ENCODE measurements at places on chromosomes 11 and 22. TPM values are rescaled to one million over a fixed set of nuclear protein-coding genes. Genes with fewer than 3 reads are reported as not detected.

Gene TREH
- not detected for total RNA-seq

Gene PLEKHB1
- 8.0 TPM for total RNA-seq

Gene GVQW3
- 11.2 TPM for total RNA-seq

Gene TCIRG1
- 63.4 TPM for total RNA-seq

Gene PRSS23
- 29.4 TPM for total RNA-seq

Gene BCO2
- total RNA-seq = 38.2 TPM

Gene PNPLA3
- 6.1 TPM for total RNA-seq

Gene GDPD4
- not detected for total RNA-seq

Gene OR10A2
- not detected for total RNA-seq

Gene CHRM4
- 0.51 TPM for total RNA-seq

Gene FAM111B
- 6.8 TPM for total RNA-seq

GRCh38 chr22:45462034-45462655 is 40.5 kb upstream of the FBLN1 start:
- no peak overlapping the region for H3K27ac ChIP-seq
- no peak for DNase-seq
- peaks cover 9% of the 10 kb centered on the region for H3K4me1 ChIP-seq
- H3K4me3 ChIP-seq = no peak overlapping the region
- no peaks in the 10 kb centered on the region for H3K27me3 ChIP-seq

- H3K4me3 ChIP-seq = no peak overlapping the region
- no peak for DNase-seq
- H3K27me3 ChIP-seq = no peaks in the 10 kb centered on the region
- H3K36me3 ChIP-seq = peaks cover 5% of the 10 kb centered on the region
Observed at GRCh38 chr11:126147208-126148111, 64.0 kb downstream of the RPUSD4 start.

GRCh38 chr11:10778217-10778970 is 27.3 kb downstream of the CTR9 start:
- no peak for DNase-seq
- H3K27me3 ChIP-seq = no peaks in the 10 kb centered on the region
- H3K36me3 ChIP-seq = peaks cover 31% of the 10 kb centered on the region
- no peaks in the 10 kb centered on the region for H3K4me1 ChIP-seq

GRCh38 chr22:47727641-47728040 is 965.2 kb downstream of the TBC1D22A start:
- no peak overlapping the region for H3K4me3 ChIP-seq
- H3K36me3 ChIP-seq = no peaks in the 10 kb centered on the region
- no peaks in the 10 kb centered on the region for H3K4me1 ChIP-seq
- DNase-seq = no peak
- H3K27me3 ChIP-seq = no peaks in the 10 kb centered on the region
- H3K27ac ChIP-seq = no peak overlapping the region

GRCh38 chr11:67437082-67437808 is at the start of gene PTPRCAP:
Gene PTPRCAP, minus strand, starts transcription at chr11:67437682. Its CDS starts 63 bp downstream, at chr11:67437619.
- no peak for DNase-seq
- H3K4me1 ChIP-seq = peaks cover 3% of the 10 kb centered on the region
- H3K27me3 ChIP-seq = no peaks in the 10 kb centered on the region

DNA sequence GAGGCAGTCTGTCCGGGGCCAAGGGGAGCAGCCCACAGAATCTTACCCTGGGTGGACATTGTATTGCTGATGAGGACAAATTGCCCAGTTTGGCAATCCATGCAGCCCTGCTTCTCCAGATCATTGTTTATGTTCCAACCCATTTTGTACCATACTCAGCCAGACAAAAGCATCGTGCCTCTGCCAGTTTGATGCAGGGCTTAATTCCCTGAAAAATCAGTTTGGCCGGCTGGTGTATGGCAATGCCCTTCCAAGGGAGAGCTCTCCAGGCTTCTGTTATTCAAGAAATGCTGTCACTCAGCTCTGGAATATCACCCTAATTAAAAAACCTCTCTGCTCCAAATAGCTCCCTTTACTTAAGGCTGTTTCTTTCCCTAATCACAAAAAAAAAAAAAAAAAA is 697.7 kb downstream of the TBC1D22A start:
- no peaks in the 10 kb centered on the region for H3K27me3 ChIP-seq
- peaks cover 1% of the 10 kb centered on the region for H3K36me3 ChIP-seq
- DNase-seq = no peak
- no peak overlapping the region for H3K4me3 ChIP-seq

GRCh38 chr22:23713696-23714595 is 23.1 kb downstream of the RGL4 start:
- no peaks in the 10 kb centered on the region for H3K27me3 ChIP-seq
- peaks cover 10% of the 10 kb centered on the region for H3K4me1 ChIP-seq
- peaks cover 29% of the 10 kb centered on the region for H3K36me3 ChIP-seq

DNA sequence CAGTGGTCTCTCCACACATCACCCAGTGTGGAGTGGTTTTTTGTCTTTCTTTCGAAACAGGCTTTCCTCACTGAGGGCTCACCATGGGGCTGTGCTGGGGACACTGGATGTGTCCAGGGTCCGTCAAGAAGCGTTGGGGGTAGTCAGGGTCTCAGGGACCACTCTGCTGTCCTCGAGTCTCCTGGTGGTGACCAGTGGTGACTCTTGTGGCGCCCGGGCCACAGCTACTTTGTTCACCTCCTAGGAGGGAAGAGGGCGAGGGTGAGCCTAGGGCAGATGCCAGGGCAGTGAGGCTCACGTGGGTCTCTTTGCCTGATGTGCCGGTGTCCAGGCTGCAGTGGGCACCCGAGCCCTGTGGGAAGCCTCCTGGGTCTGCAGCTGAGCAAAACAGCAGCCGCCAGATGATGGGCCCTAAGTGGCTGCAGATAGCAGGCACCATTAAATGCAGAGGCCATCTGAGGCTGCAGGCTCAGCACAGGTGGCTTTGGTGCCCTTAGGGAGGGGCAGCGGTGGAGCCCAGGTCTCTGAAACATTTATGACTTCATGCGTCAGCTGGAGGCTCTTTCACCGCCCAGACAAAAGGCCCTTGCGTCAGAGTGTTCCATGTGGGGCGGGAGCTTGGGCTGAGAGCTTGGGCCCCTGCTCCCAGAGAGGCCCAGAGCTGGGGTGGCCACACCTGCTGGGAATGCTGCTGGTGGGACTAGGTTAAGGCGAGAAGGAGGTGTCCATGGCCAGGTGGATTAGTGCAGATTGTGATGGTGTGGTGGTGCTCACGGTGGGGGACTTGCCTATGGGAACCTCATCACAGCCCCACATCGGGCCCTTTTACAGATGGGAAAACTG is 29.5 kb downstream of the KCNQ1 start:
- H3K36me3 ChIP-seq = no peaks in the 10 kb centered on the region
- H3K27me3 ChIP-seq = peaks cover 42% of the 10 kb centered on the region
- DNase-seq = no peak
- H3K4me3 ChIP-seq = no peak overlapping the region
- H3K4me1 ChIP-seq = no peaks in the 10 kb centered on the region

GRCh38 chr11:126034039-126034932 is 28.4 kb downstream of the CDON start:
- H3K27ac ChIP-seq = peak overlapping the region; percentile 28
- peaks cover 15% of the 10 kb centered on the region for H3K4me1 ChIP-seq
- no peaks in the 10 kb centered on the region for H3K27me3 ChIP-seq

DNA sequence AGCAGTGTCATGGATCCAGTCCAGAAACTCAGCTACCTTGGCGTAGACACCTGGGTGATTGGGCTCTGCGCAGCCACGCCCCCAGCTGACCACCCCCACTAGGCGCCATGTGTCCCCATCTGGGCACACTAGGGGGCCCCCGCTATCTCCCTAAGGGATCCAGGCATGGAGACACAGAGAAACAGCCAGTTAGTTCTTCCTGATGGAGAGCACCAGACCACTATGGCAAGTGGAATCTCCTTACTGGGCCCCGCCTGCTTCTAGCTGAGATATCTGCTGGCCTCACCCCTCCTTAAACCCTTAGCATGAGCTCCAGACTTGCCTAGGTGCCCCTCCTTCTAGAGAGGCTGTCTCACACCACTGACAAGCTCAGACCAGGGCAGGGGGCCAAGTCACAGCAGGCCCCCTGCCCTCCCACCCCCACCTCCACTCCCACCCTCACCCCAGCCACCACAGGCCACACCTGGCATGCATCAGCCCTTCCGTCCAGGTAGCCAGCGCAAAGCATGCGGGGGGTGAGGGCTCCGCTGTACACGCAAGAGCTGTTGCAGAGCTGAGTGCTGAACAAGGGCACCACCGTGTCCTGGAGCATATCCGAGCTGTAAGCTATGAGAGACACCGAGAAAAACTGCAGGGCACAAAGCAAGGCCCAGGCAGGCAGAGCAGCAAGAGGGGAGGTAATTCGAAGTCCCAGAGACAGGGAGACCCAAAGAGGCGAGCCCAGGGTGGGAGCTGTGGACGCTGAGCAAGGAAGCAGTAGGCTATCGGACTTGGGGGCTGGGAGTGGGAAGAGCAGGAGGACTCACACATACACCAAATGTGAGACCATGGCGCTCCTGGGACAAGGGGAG is 16.1 kb downstream of the TMPRSS5 start:
- no peak for DNase-seq
- peak overlapping the region; percentile 8 for H3K27ac ChIP-seq
- peaks cover 16% of the 10 kb centered on the region for H3K4me1 ChIP-seq
- H3K27me3 ChIP-seq = no peaks in the 10 kb centered on the region
- H3K4me3 ChIP-seq = no peak overlapping the region

DNA sequence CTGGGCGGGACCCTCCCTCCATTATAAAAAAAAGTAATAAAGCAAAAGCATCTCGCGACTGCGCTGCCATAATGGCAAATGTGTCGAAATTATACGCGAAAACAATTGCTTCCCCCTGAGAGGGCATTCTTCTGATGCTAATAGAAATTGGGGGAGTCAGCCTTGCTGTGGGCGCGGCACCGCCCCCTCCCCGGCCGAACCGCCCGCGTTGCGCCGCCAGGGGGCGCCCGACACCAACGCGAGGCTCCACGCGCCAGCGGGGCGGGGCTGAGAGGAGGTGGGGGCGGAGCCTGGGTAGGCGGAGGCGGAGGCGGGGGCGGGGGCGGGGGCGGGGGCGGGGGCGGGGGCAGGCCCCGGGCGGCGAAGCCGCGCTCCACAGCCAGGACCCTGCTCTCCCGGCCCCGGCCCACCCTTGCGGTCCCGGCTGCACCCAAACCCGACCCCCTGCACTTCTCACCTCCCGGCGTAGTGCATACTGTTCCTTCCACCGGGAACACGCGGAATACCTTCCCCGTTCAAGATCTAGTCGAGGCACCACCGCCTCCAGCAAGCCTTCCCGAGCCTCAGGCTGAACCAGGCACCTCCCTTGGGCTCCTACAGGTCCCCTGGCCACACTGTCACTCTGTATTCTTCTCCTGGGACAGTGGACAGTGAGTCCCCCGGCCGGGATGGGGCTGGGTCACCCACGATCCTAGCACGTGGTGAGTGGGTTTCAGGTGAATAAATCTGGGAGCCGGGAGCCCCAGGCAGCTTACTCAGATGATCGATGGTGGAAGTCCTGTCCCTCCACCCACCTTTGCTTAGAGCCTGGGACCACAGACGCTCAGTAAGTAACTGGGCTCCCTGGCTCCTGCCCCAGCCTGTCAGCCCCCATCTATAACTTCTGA is 15.5 kb upstream of the UPK3A start:
- no peaks in the 10 kb centered on the region for H3K27me3 ChIP-seq
- peak overlapping the region; percentile 87 for H3K4me3 ChIP-seq
- no peaks in the 10 kb centered on the region for H3K36me3 ChIP-seq
- peak; percentile 99 for DNase-seq

DNA sequence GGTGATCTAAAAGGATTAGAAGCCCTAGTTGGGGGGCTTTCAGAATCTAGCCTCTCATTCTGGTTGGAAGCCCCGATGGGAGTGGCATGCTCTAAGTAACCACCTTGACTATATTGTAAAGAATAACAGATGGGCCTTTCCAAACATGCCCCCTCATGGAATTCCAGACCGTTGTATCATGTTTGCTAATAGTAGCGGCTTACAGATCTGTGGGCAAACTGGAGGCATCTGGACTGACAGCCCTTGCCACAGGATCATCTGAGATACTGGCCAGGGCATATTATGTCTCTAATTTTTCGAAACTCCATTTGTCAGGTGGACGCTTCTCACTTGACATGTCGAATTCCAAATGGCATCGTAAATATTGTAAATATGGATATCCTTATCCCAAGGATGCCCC is 10.5 kb downstream of the APIP start:
- H3K27me3 ChIP-seq = no peaks in the 10 kb centered on the region
- no peaks in the 10 kb centered on the region for H3K4me1 ChIP-seq
- H3K4me3 ChIP-seq = no peak overlapping the region
- H3K36me3 ChIP-seq = peaks cover 49% of the 10 kb centered on the region
- no peak for DNase-seq

- H3K4me3 ChIP-seq = no peak overlapping the region
- peaks cover 3% of the 10 kb centered on the region for H3K36me3 ChIP-seq
- no peaks in the 10 kb centered on the region for H3K4me1 ChIP-seq
Observed at GRCh38 chr22:17748555-17749353, 25.5 kb downstream of the BID start.

GRCh38 chr22:17874231-17874905 is 100.1 kb upstream of the BID start:
- peaks cover 27% of the 10 kb centered on the region for H3K36me3 ChIP-seq
- H3K4me1 ChIP-seq = no peaks in the 10 kb centered on the region
- no peak for DNase-seq
- no peaks in the 10 kb centered on the region for H3K27me3 ChIP-seq
- no peak overlapping the region for H3K4me3 ChIP-seq

DNA sequence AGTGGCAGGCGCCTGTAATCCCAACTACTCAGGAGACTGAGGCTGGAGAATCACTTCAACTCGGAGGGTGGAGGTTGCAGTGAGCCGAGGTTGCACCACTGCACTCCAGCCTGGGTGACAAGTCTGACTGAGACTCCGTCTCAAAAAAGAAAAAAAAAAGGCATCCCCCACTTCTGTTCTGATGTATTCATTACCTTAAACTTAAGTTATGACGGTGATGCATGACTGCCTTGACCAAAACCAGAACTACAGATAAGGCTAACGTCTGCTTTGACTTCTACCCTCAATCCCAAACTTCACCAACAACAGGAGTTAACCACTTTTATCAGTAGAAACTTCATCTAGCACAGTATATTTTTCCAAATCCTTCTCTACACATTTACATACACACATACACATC is 9.9 kb downstream of the HTR3A start:
- no peak overlapping the region for H3K27ac ChIP-seq
- no peaks in the 10 kb centered on the region for H3K4me1 ChIP-seq
- no peak for DNase-seq
- no peaks in the 10 kb centered on the region for H3K36me3 ChIP-seq
- H3K4me3 ChIP-seq = no peak overlapping the region
- H3K27me3 ChIP-seq = peaks cover 85% of the 10 kb centered on the region

GRCh38 chr22:30876221-30876751 is 92.3 kb downstream of the MORC2 start:
- no peak overlapping the region for H3K4me3 ChIP-seq
- peaks cover 37% of the 10 kb centered on the region for H3K4me1 ChIP-seq
- H3K27ac ChIP-seq = no peak overlapping the region

DNA sequence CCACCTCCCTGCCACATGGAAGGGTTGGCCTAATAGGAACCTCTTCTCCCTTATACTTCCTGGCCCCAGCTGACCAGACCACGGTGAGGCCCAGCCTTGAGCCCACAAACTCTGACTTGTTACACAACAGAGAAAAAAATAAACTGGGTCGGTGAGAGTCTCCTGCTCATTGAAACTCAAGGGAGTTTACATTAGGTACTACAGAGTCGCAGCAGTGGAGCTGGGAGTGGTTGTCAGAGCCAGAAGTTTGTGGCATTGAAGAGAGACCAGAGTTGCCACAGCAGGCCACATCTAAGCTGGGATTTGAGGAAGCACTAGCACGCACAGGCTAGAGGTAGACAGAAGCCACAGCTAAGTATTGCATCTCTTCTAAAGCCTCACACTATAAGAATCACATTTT is 296.2 kb downstream of the DDX10 start:
- no peaks in the 10 kb centered on the region for H3K27me3 ChIP-seq
- peaks cover 7% of the 10 kb centered on the region for H3K4me1 ChIP-seq
- H3K4me3 ChIP-seq = no peak overlapping the region
- DNase-seq = no peak
- H3K36me3 ChIP-seq = no peaks in the 10 kb centered on the region
- H3K27ac ChIP-seq = no peak overlapping the region
